Lung microvascular endothelial cell (primary cell): ENCODE measurements at places on chromosomes 5 and 9. TPM values are rescaled to one million over a fixed set of nuclear protein-coding genes. Genes with fewer than 3 reads are reported as not detected.

- DNase-seq: no peak
Observed at GRCh38 chr5:112646139-112646936, 91.3 kb upstream of the APC start.

DNA sequence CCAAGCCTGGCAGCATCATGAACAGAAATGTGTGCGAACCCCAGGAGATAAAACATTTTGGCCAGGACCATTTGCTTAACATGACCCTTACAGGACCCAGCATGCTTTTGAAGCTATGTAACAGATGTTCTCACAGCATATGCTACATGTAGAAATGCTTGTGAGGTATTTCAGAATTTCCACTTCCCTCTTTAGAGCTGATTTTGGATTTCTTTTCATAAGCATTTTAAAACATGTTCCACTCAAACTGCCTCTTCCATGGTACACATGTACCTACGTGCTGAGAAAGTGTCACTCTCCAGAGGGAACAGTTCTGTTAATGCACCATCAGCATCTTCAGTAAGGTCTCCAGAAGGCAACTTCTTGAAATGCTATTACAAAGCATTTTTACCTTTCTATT, 15.7 kb upstream of the TSSK1B start:
- no peak for DNase-seq

GRCh38 chr5:107322936-107323335, 347.8 kb downstream of the EFNA5 start:
- no peak for DNase-seq

GRCh38 chr5:172423379-172424110, 30.8 kb downstream of the SH3PXD2B start:
- DNase-seq: no peak

GRCh38 chr5:53008751-53009150, 19.6 kb downstream of the ITGA2 start:
- DNase-seq: no peak

- no peak for DNase-seq
Observed at GRCh38 chr5:33806738-33807442, 84.9 kb downstream of the ADAMTS12 start.

DNA sequence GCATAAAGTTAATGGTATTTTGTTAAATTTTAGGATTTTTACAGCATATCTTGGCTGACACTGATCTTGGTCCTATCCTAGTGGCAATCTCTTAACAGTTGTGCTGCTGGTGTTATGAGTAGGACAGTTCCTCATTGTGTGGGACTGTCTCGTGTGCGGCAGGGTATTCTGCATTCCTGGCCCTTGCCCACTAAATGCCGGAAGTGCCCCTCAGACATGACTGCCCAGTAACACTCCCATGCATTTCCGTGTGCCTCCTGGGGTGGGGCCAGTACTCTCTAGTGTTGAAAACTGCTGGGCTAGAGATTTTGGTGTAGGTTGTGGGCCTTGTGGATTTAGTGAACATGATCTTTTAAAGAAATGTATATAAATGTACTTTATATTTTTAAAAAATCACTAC, 227.1 kb upstream of the DMRT1 start:
- peak; percentile 41 for DNase-seq

KCNMB1 gene
- total RNA-seq: not detected in 2 replicates

SLC6A3 gene
- total RNA-seq: not detected in 2 replicates
